GM10248 (cell line): ENCODE measurements at places on chromosomes 3 and 15.

- no peak for DNase-seq
These were observed 109.7 kb downstream of the OCA2 start for GRCh38 chr15:27989427-27989826.

DNA sequence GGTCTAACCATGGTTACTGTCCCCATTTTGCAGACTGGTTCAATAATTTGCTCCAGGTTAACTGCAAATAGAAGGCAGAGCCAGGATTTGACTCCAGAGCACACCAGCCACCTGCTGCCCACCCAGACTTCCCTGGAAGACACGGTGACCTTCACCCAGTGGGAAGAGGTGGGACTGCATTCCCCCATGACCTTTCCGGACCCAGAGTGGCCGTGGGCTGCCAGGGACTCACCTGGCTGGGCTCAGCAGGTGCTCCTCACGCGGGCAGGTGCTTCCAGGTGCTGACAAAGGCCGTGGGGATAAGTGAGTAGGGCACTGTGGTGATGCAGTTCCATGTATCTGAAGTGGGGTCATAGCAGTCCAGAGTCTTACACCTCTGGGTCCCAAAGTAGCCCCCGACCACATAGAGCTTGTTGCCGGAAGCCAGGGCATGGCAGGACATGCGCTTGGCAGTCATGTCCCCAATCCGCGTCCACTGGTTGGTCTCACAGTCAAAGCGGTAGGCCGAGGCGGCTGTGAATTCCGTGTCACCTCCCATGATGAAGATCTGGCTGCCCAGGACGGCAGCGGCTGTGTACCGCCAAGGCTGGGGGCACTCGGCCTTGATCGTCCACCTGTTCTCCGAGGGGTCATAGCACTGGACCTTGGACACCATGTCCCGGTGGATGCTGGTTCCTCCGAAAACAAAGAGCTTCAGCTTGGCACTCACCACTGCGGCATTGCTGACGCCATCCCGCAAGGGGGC, 26.8 kb downstream of the KLHL25 start:
- DNase-seq, result no peak

GRCh38 chr15:57169643-57170042, 206.7 kb upstream of the CGNL1 start:
- DNase-seq, result no peak

GRCh38 chr3:184260724-184261269, 556 bp downstream of the CAMK2N2 start:
- no peak for DNase-seq
